ENCODE measurements at places on chromosomes 4 and X.

DNA sequence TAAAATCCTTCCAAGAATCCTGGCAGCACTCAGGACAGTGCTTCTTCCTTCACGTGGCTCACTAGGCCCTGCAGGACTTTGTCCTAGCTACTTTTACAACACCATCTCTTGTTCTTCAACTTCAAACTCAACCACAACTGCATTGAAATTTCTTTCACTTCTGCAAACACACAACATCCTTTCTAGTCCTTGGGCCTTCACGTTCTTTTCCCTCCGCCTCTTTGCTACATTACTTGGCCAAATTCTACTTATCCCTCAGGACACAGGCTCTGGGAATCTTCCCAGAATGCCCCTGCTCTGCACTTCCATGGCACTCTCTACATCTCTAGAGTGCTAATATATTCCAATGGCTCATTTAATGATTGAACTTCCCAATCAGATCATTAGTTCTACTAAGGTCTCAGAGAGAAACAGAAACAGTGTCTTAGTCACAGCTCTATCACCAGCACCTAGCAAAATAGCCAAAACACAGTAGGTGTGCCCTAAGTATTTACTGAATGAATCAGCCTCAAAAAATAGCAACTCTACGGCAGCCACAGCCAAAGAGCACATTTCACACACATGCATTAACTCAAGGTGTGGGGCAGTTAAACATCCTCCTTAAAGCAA lies 73.3 kb downstream of the MANBA start:
- DNase-seq = no peak

DNA sequence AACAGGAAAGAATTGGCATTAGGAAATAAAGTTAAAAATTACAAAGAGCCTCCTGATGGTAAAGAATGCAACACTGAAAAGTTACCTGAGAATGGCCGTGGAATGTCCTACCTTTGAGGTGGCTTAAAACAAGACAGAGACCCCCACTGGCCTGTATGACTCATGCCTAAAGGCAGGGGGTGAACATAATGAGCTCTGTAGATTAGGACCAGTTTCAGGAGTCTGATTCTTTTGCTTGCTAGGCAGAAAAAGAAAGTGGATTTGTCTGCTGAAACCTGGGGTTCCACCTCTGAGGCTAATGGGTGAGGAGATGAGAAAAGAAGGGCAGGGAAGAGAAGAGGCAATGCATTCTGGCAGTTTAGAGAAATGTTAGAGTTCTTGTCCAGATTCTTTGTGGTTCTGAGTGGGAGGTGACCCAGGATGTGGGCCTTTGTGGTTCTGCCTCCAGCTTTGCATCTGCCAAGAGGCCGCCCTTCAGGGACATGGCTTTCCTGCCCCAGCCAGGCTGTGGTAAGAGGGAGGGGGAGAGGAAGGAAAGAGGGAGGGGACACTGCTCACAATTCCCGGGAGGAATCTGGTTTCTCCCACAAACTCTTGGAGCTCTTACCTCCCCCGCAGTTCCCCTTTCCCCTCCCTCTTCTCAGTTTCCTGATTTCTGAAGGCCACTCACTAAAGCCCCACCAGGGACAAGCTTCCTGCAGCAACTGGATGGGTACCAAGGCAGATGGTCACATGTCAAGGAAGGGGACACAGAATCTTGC lies 109.6 kb downstream of the EFNB1 start:
- no peak for DNase-seq

GRCh38 chr4:6781113-6781512 lies 1.4 kb upstream of the KIAA0232 start:
- no peak for DNase-seq

- DNase-seq = no peak
These were observed 102.6 kb downstream of the DHRSX start for GRCh38 chrX:2398064-2398656.

DNA sequence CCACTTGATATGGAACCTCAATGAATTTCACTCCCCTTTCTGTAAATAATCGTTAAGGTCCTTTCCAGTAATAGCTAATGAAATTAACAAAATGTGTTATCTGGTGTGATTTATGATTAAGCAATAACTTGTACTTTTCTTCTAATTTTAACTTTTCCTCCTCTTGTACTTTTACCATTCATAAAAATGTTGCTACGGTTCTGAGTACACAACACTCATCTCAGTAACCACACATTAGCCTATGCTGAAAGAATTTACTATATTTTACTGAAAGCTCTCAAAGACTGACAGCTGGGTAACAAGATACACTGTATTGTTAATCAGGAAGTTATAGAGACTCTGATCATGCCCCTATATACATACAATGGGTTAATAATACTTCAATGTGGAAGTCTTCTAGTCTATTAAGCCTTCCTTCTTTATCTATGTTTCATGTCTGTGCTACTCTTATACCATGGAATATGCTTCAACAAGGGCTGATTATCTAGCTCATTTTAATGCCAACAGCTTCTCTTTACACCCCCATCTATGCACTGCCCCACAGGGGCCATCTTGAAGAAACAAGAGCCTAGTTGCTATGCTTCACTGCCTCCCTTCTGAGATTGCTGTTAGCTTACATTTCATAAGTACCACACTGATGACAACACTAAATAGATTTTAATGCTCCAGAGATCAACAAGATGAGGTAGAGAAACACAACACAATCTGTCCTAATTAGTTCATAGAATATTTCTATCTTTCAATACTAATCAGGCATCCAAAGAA lies 39.1 kb downstream of the LAMP2 start:
- no peak for DNase-seq

GRCh38 chrX:14509325-14510057 lies 19.8 kb upstream of the GLRA2 start:
- DNase-seq = no peak

DNA sequence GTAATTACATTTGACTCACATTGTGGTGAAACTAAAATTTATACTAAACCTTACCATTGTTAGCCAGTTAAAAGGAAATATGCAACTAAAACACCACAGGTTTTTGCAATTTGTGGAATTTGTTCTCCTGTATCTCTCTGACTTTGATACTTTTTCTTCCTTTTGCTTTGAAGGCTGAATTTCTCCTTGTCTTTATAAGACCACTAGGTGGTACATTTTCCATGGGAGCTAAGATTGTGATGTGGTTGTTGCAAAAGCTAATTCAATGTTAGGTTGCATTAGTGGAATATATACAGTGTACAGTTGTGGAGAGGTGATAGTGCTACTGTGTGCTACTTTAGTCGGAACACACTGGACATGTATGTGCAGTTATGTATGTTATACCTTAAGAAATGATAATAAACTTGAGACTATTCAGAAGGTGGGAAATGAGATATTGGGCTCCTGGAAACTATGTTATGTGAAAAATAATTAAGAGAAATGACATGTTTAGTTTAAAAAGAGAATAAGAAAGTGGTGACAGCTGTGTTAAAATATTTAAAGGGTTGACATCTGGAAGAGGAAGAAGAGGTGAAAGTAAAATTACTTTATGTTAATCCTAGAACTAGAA lies 70.3 kb downstream of the ARL9 start:
- DNase-seq = no peak

- DNase-seq = no peak
These were observed 818.9 kb upstream of the LCORL start for GRCh38 chr4:18840481-18840880.

GRCh38 chr4:153228512-153229140 lies 24.4 kb downstream of the TRIM2 start:
- DNase-seq = no peak
